ENCODE measurements at places on chromosomes 7 and 10. TPM values are rescaled to one million over a fixed set of nuclear protein-coding genes. Genes with fewer than 3 reads are reported as not detected.

DNA sequence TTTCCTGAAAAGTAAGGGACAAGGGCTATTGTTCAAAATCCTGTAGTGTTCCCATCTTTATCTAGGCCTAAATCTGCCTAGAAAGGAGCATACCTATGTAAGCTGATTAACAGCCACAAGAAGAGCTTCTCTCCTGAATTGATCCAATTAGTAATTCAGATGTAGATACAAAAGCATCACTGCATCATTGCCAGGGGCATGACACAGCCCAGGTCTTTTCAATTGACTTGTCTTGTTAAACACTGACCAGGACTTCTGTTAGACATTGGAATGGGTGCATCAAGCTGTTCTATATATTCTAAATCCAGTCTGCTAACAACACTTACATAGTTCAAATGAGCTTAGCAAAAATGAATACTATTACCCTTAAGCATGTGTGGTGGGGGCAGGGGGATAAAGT, 589.2 kb downstream of the INHBA start:
- no peak overlapping the region for H3K4me3 ChIP-seq
- 0 out of 2 replicates have a peak, but pooled peaks cover 2% of the 10 kb centered on the region for H3K4me1 ChIP-seq
- H3K36me3 ChIP-seq = no peaks in the 10 kb centered on the region

- peaks cover 3% of the 10 kb centered on the region for H3K27me3 ChIP-seq
- no peak overlapping the region for H3K4me3 ChIP-seq
- H3K36me3 ChIP-seq = no peaks in the 10 kb centered on the region
Measured at GRCh38 chr10:14022052-14022451, 308.7 kb downstream of the FRMD4A start.

CLRN3 gene
- polyA plus RNA-seq = not detected

ADAM22 gene
- polyA plus RNA-seq = 0.03 TPM

SLC13A1 gene
- not detected for polyA plus RNA-seq

DNA sequence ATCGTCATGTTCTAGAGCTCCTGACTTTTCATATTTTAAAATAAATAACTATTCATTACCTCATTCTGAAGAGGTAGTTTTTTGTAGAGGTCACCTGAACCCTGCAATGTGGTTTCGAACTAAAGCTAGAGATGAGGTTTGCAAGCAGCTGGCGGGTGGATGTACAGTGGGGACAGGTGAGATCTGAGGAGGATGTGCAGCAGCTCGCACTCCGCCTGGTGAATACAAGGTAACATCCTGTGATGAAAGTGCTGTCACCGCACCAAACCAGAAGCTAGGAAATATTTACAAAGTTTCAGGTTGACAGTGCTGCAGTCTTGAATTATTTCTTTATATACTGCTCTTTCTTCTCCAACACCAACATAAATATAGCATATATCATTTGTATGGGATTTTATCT, 26.5 kb downstream of the NDUFB2 start:
- H3K4me1 ChIP-seq = no peaks in the 10 kb centered on the region
- H3K27me3 ChIP-seq = no peaks in the 10 kb centered on the region
- peaks cover 4% of the 10 kb centered on the region for H3K36me3 ChIP-seq
- H3K4me3 ChIP-seq = no peak overlapping the region

DNA sequence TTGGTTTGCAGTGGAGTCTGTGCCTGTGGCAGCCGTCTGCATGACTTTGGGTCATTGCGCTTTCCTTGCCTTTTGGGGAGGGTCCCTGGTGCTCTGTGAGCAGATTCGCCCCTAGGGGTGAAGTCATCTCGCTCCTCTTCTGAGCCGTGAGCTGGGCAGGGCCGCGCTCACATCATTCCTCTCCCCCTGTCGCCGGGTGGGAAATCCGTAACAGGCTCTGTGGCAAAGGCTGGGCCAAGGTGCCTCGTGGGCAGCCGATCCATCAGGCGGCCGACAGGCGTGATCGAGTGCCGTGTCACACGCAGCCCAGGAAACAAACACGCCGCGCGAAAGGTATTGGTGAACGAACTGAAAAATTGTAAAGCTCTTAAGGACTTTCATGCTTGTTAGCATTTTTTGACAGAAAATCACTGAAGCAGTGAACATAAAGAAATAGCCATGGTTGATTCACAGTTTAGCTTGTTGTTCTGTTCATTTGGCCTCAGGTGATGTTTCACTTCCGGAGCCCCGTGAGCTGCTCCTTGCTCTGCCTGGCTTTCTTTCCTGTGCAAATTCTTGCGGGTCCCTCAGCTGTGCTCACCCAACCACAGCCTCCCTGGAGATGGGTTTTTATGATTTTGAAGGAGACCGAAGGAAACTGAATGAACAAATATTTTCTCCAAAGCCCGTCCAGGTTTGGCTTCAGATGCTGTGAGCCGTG, 122.1 kb downstream of the NKX6-2 start:
- peaks cover 6% of the 10 kb centered on the region for H3K36me3 ChIP-seq
- no peak for DNase-seq
- H3K27me3 ChIP-seq = no peaks in the 10 kb centered on the region
- H3K4me3 ChIP-seq = no peak overlapping the region
- H3K27ac ChIP-seq = no peak overlapping the region
- H3K4me1 ChIP-seq = peaks cover 19% of the 10 kb centered on the region

DNA sequence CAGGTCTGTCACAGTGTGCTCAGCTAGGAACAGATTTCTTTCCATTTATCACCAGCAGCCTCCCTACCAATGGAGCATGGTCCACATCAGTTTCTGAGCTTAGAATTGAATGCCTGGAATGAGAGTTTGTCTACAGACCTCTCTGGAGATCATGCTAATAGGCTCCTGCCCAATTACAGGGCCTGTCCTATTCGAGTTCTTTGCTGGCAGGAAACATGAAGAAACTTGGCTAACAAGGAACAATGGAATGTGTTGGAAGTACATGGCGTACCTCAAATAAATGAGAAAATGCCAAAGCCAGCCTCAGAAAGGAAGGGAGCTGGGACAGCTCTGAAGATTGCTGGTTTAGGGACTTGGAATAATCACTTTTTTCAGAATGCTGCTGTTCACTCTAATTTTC, 186.0 kb upstream of the AKR1E2 start:
- H3K4me1 ChIP-seq = no peaks in the 10 kb centered on the region
- no peaks in the 10 kb centered on the region for H3K36me3 ChIP-seq
- no peaks in the 10 kb centered on the region for H3K27me3 ChIP-seq
- no peak overlapping the region for H3K27ac ChIP-seq
- no peak overlapping the region for H3K4me3 ChIP-seq

GRCh38 chr7:11330208-11330607, 356.5 kb downstream of the PHF14 start:
- no peaks in the 10 kb centered on the region for H3K27me3 ChIP-seq
- H3K36me3 ChIP-seq = no peaks in the 10 kb centered on the region
- no peak overlapping the region for H3K4me3 ChIP-seq

FANK1 gene
- 2.2 TPM for polyA plus RNA-seq

DNA sequence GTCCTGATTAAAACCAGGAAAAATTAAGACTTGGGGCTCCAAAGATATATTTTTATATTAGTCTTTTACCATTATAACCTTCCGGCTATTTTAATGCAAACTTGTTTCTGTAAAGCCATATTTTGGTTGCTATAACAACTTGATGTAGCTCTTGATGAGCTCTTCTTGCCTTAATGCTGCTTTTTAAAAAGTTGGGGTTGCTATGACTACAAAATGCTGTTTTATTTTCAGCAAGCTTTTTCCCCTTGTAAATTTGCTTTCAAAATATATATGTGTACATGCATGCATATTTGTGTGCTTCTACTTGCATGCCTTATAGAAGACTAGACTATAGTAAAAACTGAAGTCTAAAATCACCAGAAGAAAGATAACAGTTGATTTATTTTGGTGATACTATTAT, 99.7 kb downstream of the CSTF2T start:
- no peak overlapping the region for H3K4me3 ChIP-seq
- H3K4me1 ChIP-seq = no peaks in the 10 kb centered on the region
- DNase-seq = no peak
- no peak overlapping the region for H3K27ac ChIP-seq
- H3K27me3 ChIP-seq = no peaks in the 10 kb centered on the region

DNA sequence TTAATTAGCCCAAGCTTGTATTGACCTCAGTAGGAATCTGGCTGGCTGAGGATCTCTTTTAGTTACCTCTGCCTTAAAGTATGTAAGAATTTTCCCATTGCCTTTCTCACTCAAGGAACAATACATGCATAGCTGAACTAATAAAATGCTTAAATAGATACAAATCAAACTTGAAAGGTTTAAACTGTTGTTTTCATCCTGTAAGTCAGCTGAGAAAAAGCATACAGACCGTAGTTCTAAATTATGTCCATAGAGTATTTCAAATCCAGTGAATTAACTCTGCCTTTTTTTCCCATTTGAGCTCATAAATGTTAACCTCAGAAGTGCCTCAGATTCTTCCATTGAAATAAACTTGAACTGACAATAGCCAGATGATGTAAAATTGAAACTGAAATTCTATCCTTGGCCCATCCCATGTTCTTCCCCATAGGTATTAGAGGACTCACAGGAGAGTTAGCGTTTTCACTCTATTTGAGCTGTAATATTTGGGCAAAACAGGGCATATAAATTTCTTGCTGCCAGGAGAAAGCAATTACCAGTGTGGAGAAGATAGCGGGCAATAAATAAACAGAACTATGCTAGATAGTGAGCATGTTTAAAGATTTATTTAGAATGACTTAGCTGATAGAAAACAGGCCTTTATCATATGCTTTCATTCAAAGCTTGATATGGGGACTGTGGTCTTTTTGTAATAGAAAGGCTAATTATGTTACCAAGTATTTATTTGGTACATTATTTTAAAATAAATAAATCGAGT, 163.7 kb downstream of the WNT2 start:
- no peak overlapping the region for H3K4me3 ChIP-seq
- no peaks in the 10 kb centered on the region for H3K27me3 ChIP-seq
- H3K36me3 ChIP-seq = no peaks in the 10 kb centered on the region
- no peak overlapping the region for H3K27ac ChIP-seq

EEPD1 gene
- polyA plus RNA-seq = 15.2 TPM

- no peaks in the 10 kb centered on the region for H3K36me3 ChIP-seq
- no peak overlapping the region for H3K27ac ChIP-seq
- H3K27me3 ChIP-seq = no peaks in the 10 kb centered on the region
- H3K4me1 ChIP-seq = no peaks in the 10 kb centered on the region
- H3K4me3 ChIP-seq = no peak overlapping the region
Measured at GRCh38 chr10:12381536-12382156, 32.3 kb downstream of the CAMK1D start.

- H3K27ac ChIP-seq = no peak overlapping the region
- no peaks in the 10 kb centered on the region for H3K4me1 ChIP-seq
- no peaks in the 10 kb centered on the region for H3K27me3 ChIP-seq
- DNase-seq = no peak
- H3K4me3 ChIP-seq = no peak overlapping the region
- peaks cover 74% of the 10 kb centered on the region for H3K36me3 ChIP-seq
Measured at GRCh38 chr10:77793831-77794230, 132.7 kb downstream of the DLG5 start.

DNA sequence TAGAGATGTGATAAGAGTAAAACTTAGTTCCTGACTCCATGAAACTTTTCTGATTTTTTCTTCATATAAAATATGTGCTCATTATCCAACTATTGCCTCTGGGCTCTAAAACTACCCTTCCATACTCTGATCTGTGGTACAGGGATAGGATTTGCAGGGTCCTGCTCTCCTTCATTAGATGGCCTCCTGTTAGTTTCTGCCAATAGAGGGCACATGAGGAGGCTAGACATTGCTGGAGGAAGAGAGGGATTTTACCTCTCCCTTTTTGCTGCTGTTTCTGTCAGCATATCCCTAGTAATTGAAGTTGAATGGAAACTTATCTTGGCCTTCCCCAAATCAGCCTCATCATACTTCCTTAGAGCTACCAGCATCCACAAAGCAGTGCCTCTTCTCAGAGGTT, 269.4 kb downstream of the NXPH1 start:
- no peak overlapping the region for H3K27ac ChIP-seq
- no peaks in the 10 kb centered on the region for H3K4me1 ChIP-seq
- H3K36me3 ChIP-seq = no peaks in the 10 kb centered on the region
- no peaks in the 10 kb centered on the region for H3K27me3 ChIP-seq

BLNK gene
- polyA plus RNA-seq = not detected

CHAT gene
- not detected for polyA plus RNA-seq

- no peak overlapping the region for H3K4me3 ChIP-seq
- H3K27ac ChIP-seq = no peak overlapping the region
- H3K4me1 ChIP-seq = no peaks in the 10 kb centered on the region
- H3K36me3 ChIP-seq = peaks cover 17% of the 10 kb centered on the region
- no peaks in the 10 kb centered on the region for H3K27me3 ChIP-seq
- no peak for DNase-seq
Measured at GRCh38 chr7:106247841-106248240, 36.9 kb downstream of the NAMPT start.

PDGFA gene
- 4.7 TPM for polyA plus RNA-seq

C10orf53 gene
- not detected for polyA plus RNA-seq

- peaks cover 11% of the 10 kb centered on the region for H3K27me3 ChIP-seq
- H3K27ac ChIP-seq = no peak overlapping the region
- H3K4me1 ChIP-seq = peaks cover 2% of the 10 kb centered on the region
- H3K4me3 ChIP-seq = no peak overlapping the region
- no peak for DNase-seq
Measured at GRCh38 chr10:113399065-113399464, 153.8 kb upstream of the HABP2 start.

STAG3 gene
- 0.65 TPM for polyA plus RNA-seq

GRCh38 chr10:4043897-4044665, 259.1 kb upstream of the KLF6 start:
- no peak for DNase-seq
- no peak overlapping the region for H3K27ac ChIP-seq
- no peak overlapping the region for H3K4me3 ChIP-seq
- H3K36me3 ChIP-seq = no peaks in the 10 kb centered on the region

OR2A5 gene
- not detected for polyA plus RNA-seq

- no peaks in the 10 kb centered on the region for H3K27me3 ChIP-seq
- no peak for DNase-seq
- H3K4me1 ChIP-seq = no peaks in the 10 kb centered on the region
- H3K4me3 ChIP-seq = no peak overlapping the region
- no peak overlapping the region for H3K27ac ChIP-seq
Measured at GRCh38 chr10:126321440-126321839, 66.8 kb downstream of the ADAM12 start.

- peaks cover 18% of the 10 kb centered on the region for H3K36me3 ChIP-seq
- H3K27ac ChIP-seq = peak overlapping the region; percentile 70
- no peak for DNase-seq
- no peak overlapping the region for H3K4me3 ChIP-seq
- no peaks in the 10 kb centered on the region for H3K27me3 ChIP-seq
Measured at GRCh38 chr10:298033-298432, 162.8 kb downstream of the ZMYND11 start.

DNA sequence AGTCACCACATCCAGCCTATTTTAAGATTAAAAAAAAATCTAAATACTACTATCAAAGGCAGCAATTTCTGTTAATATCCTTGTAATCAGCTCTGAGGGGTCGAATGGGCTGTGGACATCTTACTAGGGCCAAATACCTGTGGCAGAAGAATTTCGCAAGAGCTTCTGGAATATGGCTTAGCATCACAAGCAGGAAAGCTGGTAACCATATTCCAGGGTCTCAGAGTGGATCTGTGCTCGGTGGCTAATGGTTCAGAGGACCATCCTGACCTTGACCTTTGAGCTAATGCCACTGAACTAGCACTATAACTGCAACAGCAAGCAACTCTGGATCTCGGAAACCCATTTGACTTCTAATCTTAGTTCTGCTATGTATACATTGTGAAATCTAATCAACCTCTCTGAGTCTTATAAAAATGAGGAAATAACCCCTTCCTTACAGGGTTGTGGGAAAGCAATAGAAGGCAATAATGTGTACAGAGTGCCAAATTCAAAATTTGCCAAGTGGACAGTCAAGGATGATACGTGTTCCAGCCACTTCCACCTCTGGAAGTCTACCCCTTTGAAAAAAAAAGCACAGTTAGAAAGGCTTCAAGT, 65.5 kb downstream of the CYP26A1 start:
- peaks cover 13% of the 10 kb centered on the region for H3K27me3 ChIP-seq
- no peaks in the 10 kb centered on the region for H3K4me1 ChIP-seq
- no peak overlapping the region for H3K27ac ChIP-seq
- H3K36me3 ChIP-seq = no peaks in the 10 kb centered on the region

EMX2 gene
- not detected for polyA plus RNA-seq
